ENCODE measurements at places on chromosomes 1 and 21. TPM values are rescaled to one million over a fixed set of nuclear protein-coding genes. Genes with fewer than 3 reads are reported as not detected.
A peak's percentile ranks its signal among the peaks of the same experiment; 100 is the strongest.

- no peaks in the 10 kb centered on the region for H3K36me3 ChIP-seq
- no peak for DNase-seq
- H3K27ac ChIP-seq: no peak overlapping the region
- no peaks in the 10 kb centered on the region for H3K27me3 ChIP-seq
- H3K4me1 ChIP-seq: no peaks in the 10 kb centered on the region
Observed at GRCh38 chr1:67666636-67667035, 18.4 kb upstream of the GADD45A start.

DNA sequence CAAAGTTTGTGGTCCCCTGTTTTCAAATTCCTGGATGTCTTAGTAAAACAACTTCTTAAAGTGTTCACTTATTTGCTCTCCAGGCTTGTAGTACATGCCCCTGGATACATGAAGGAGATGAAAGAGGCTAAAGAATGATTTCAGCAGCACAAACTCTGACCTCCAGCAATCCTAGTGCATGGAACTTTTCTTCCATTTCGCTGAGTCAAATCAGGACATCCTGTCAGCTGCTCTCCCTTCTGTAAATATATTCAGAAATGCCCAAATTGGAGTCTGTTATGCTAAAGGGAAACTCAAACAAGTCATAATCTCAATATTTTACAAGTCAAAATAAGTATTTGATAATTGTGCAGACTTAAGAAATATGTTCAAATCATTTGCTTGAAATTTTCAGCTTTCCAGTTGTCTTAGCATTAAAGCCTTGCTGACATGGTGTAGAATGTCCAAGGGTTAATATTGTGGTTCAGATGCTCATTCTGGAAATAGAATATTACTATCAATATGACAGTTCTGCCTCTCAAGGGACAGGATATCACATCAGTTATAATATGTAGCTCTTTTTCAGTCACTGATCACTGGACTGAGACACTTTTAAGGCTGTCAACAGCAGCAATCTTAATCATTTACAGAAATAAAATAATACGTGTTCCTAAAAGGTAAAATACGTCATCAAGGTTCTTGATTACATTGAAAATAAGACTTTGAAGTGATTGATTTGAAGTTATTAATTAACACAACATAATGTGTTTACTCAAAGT lies 1157.3 kb downstream of the PLA2G4A start:
- no peak overlapping the region for H3K27ac ChIP-seq
- H3K27me3 ChIP-seq: no peaks in the 10 kb centered on the region
- H3K4me1 ChIP-seq: no peaks in the 10 kb centered on the region

DNA sequence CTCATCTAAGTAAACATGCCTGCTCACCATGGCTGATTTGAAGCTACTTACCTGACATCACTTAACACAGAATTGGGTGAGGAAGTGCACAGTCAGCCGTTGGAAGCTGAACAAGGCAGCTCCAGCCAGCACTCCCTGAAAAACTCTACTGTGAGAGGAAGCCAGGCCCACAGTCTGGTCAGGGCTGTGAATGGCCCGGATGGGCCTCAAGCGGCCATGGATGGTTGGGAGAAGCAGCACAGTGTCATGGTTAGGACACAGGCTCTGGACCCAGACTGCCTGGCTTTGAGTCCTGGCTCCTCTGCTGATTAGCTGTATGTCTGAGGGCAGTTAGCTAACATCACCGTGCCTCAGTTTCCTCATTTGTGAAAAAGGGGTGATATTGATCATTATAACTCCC lies 267.8 kb downstream of the GRIK3 start:
- no peak for DNase-seq
- no peak overlapping the region for H3K4me3 ChIP-seq
- H3K27me3 ChIP-seq: peaks cover 21% of the 10 kb centered on the region
- H3K27ac ChIP-seq: no peak overlapping the region
- H3K36me3 ChIP-seq: no peaks in the 10 kb centered on the region
- H3K4me1 ChIP-seq: no peaks in the 10 kb centered on the region

- H3K4me1 ChIP-seq: peaks cover 22% of the 10 kb centered on the region
- H3K27me3 ChIP-seq: no peaks in the 10 kb centered on the region
- H3K4me3 ChIP-seq: no peak overlapping the region
- no peak overlapping the region for H3K27ac ChIP-seq
Observed at GRCh38 chr1:99544328-99544727, 101.6 kb upstream of the PALMD start.

- H3K27ac ChIP-seq: no peak overlapping the region
- H3K27me3 ChIP-seq: no peaks in the 10 kb centered on the region
- no peaks in the 10 kb centered on the region for H3K4me1 ChIP-seq
- no peaks in the 10 kb centered on the region for H3K36me3 ChIP-seq
- H3K4me3 ChIP-seq: no peak overlapping the region
Observed at GRCh38 chr1:92701147-92701546, 83.8 kb downstream of the EVI5 start.

The PDZK1IP1 gene
- total RNA-seq: 3.9 TPM

The MEGF6 gene
- total RNA-seq: 4.4 TPM

The DSCAM gene
- total RNA-seq: not detected

GRCh38 chr1:30758785-30759380 lies 1.3 kb upstream of the LAPTM5 start:
- no peaks in the 10 kb centered on the region for H3K27me3 ChIP-seq
- no peaks in the 10 kb centered on the region for H3K36me3 ChIP-seq
- no peak overlapping the region for H3K27ac ChIP-seq
- no peak for DNase-seq

The SAMD11 gene
- 0.38 TPM for total RNA-seq

DNA sequence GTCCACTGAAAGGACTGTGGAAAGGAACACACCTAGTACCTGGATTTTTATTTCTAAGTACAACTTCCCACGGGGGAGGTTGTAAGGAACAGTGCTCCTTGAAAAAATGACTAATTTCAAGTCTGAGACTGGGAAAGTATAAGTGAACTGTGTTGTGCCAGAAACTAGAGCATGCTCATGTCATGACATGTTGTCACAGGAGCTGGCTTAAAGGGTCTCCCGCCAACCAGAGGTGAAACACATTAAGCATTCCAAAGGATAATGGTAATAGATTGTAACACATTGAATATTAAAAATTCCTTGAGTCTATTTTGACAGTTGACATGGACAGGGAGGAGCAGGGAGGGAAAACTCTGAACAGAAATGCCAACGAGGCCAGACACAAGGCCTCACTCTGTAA lies 6.3 kb downstream of the ATP2B4 start:
- H3K27me3 ChIP-seq: no peaks in the 10 kb centered on the region
- H3K36me3 ChIP-seq: no peaks in the 10 kb centered on the region
- H3K4me3 ChIP-seq: no peak overlapping the region
- peaks cover 33% of the 10 kb centered on the region for H3K4me1 ChIP-seq

- no peaks in the 10 kb centered on the region for H3K36me3 ChIP-seq
- no peak for DNase-seq
- no peak overlapping the region for H3K4me3 ChIP-seq
- no peak overlapping the region for H3K27ac ChIP-seq
- H3K27me3 ChIP-seq: no peaks in the 10 kb centered on the region
Observed at GRCh38 chr1:215397106-215397505, 170.0 kb upstream of the KCTD3 start.

- H3K4me1 ChIP-seq: peaks cover 14% of the 10 kb centered on the region
- peak overlapping the region; percentile 36 for H3K4me3 ChIP-seq
- no peak overlapping the region for H3K27ac ChIP-seq
- H3K27me3 ChIP-seq: peaks cover 87% of the 10 kb centered on the region
- no peaks in the 10 kb centered on the region for H3K36me3 ChIP-seq
Observed at GRCh38 chr1:18633422-18634155, 2.9 kb downstream of the PAX7 start.

GRCh38 chr1:42047508-42047880 lies 105.7 kb upstream of the GUCA2B start:
- no peak overlapping the region for H3K4me3 ChIP-seq
- H3K27me3 ChIP-seq: no peaks in the 10 kb centered on the region
- no peak overlapping the region for H3K27ac ChIP-seq
- no peaks in the 10 kb centered on the region for H3K4me1 ChIP-seq
- DNase-seq: no peak

The HUNK gene
- total RNA-seq: not detected

The MFAP2 gene
- 1.8 TPM for total RNA-seq

GRCh38 chr1:45545019-45545493 lies 5.6 kb upstream of the AKR1A1 start:
- H3K36me3 ChIP-seq: no peaks in the 10 kb centered on the region
- DNase-seq: no peak
- peaks cover 2% of the 10 kb centered on the region for H3K27me3 ChIP-seq
- H3K27ac ChIP-seq: no peak overlapping the region

- H3K4me1 ChIP-seq: no peaks in the 10 kb centered on the region
- H3K36me3 ChIP-seq: no peaks in the 10 kb centered on the region
- no peak overlapping the region for H3K27ac ChIP-seq
- no peaks in the 10 kb centered on the region for H3K27me3 ChIP-seq
Observed at GRCh38 chr1:17196496-17197185, 8.3 kb upstream of the PADI1 start.

The RXFP4 gene
- total RNA-seq: not detected

The FMO2 gene
- total RNA-seq: 22.5 TPM

GRCh38 chr1:116751621-116752020 lies 2.6 kb upstream of the CD2 start:
- H3K27ac ChIP-seq: no peak overlapping the region
- H3K27me3 ChIP-seq: no peaks in the 10 kb centered on the region
- H3K4me1 ChIP-seq: no peaks in the 10 kb centered on the region
- no peaks in the 10 kb centered on the region for H3K36me3 ChIP-seq
- no peak overlapping the region for H3K4me3 ChIP-seq

The FCGR3B gene
- total RNA-seq: 1.2 TPM

DNA sequence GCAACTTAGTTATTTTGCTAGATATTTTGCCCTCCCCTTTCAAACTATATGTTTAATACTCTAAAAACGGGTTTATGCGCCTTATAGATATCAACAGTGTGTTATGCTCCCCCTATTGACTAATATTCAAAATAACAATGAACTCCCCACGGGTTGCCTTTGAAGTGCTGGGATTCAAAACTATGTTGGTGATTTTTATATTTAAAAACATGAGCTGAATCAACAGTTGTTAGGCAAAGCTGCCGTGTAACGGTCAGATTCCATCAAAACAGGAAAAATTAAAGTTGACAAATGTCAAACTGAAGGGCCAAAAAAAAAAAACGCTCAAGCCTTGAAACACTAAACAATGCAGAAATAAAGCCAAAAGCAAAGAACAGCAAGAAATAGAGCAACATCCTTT lies 2.5 kb downstream of the TGFBR3 start:
- no peaks in the 10 kb centered on the region for H3K36me3 ChIP-seq
- H3K27me3 ChIP-seq: no peaks in the 10 kb centered on the region
- no peak for DNase-seq
- H3K27ac ChIP-seq: peak overlapping the region; percentile 91

GRCh38 chr1:165248969-165249571 lies 107.4 kb downstream of the LMX1A start:
- no peak overlapping the region for H3K27ac ChIP-seq
- no peak overlapping the region for H3K4me3 ChIP-seq
- DNase-seq: no peak
- H3K36me3 ChIP-seq: no peaks in the 10 kb centered on the region

- no peaks in the 10 kb centered on the region for H3K4me1 ChIP-seq
- H3K4me3 ChIP-seq: no peak overlapping the region
- no peaks in the 10 kb centered on the region for H3K27me3 ChIP-seq
- DNase-seq: no peak
- peak overlapping the region; percentile 63 for H3K27ac ChIP-seq
- H3K36me3 ChIP-seq: no peaks in the 10 kb centered on the region
Observed at GRCh38 chr1:185489406-185489805, 172.4 kb upstream of the IVNS1ABP start.

DNA sequence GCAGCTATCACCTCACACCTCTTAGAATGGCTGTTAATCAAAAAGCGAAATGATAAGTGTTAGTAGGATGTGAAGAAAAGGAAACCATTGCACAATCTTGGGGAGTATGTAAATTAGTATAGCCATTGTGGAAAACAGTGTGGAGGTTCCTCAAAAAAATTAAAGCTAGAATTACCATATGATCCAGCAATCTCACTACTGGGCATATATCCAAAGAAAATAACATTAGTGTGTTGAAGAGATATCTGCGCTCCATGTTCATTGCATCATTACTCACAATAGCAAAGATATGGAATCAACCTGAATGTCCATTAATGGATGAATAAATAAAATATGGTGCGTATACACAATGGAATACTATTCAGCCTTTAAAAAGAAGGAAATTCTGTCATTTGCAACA lies 68.9 kb downstream of the SNRPE start:
- no peaks in the 10 kb centered on the region for H3K27me3 ChIP-seq
- H3K4me3 ChIP-seq: no peak overlapping the region
- no peaks in the 10 kb centered on the region for H3K4me1 ChIP-seq
- H3K27ac ChIP-seq: no peak overlapping the region
- H3K36me3 ChIP-seq: no peaks in the 10 kb centered on the region
- no peak for DNase-seq

The TNFRSF9 gene
- total RNA-seq: 0.20 TPM

- no peaks in the 10 kb centered on the region for H3K36me3 ChIP-seq
- H3K27ac ChIP-seq: no peak overlapping the region
- DNase-seq: no peak
Observed at GRCh38 chr21:26461500-26461899, 111.6 kb downstream of the CYYR1 start.

The TNFSF4 gene
- total RNA-seq: not detected

The INAVA gene
- total RNA-seq: not detected

- no peaks in the 10 kb centered on the region for H3K36me3 ChIP-seq
- H3K27ac ChIP-seq: no peak overlapping the region
- no peak overlapping the region for H3K4me3 ChIP-seq
Observed at GRCh38 chr1:236429715-236430274, 35.7 kb downstream of the EDARADD start.

GRCh38 chr1:226006686-226007085 lies 7.5 kb upstream of the SDE2 start:
- DNase-seq: no peak
- no peaks in the 10 kb centered on the region for H3K36me3 ChIP-seq
- no peaks in the 10 kb centered on the region for H3K4me1 ChIP-seq
- H3K4me3 ChIP-seq: no peak overlapping the region

- no peak for DNase-seq
- H3K4me1 ChIP-seq: peaks cover 33% of the 10 kb centered on the region
- H3K36me3 ChIP-seq: no peaks in the 10 kb centered on the region
- no peaks in the 10 kb centered on the region for H3K27me3 ChIP-seq
Observed at GRCh38 chr1:52164604-52165003, 22.7 kb downstream of the ZFYVE9 start.

DNA sequence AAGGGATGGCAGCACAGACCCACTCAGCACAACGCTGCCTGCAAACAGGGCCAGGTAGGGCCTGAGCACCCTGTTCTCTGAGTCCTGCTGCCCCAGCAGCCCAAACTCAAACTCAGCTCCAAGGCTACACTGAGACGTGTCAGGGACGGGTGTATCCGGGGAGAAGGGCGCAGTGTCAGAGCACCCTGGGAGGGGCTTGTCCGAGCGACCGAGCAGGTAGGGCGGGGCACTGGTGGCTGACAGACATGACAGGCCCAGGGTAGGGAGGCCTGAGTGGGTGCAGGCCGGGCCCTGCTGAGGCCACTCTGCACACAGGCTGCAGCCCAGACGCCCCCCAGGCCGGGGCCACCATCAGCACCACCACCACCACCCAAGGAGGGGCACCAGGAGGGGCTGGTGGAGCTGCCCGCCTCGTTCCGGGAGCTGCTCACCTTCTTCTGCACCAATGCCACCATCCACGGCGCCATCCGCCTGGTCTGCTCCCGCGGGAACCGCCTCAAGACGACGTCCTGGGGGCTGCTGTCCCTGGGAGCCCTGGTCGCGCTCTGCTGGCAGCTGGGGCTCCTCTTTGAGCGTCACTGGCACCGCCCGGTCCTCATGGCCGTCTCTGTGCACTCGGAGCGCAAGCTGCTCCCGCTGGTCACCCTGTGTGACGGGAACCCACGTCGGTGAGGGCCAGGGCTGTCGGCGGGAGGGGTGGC lies 5.5 kb downstream of the SCNN1D start:
- H3K27me3 ChIP-seq: peaks cover 34% of the 10 kb centered on the region
- no peaks in the 10 kb centered on the region for H3K36me3 ChIP-seq
- no peak overlapping the region for H3K27ac ChIP-seq
- no peak for DNase-seq

Data from gastrocnemius medialis (tissue), 4 donors.